ENCODE measurements at places on chromosomes 16 and 17. TPM values are rescaled to one million over a fixed set of nuclear protein-coding genes. Genes with fewer than 3 reads are reported as not detected.

DNA sequence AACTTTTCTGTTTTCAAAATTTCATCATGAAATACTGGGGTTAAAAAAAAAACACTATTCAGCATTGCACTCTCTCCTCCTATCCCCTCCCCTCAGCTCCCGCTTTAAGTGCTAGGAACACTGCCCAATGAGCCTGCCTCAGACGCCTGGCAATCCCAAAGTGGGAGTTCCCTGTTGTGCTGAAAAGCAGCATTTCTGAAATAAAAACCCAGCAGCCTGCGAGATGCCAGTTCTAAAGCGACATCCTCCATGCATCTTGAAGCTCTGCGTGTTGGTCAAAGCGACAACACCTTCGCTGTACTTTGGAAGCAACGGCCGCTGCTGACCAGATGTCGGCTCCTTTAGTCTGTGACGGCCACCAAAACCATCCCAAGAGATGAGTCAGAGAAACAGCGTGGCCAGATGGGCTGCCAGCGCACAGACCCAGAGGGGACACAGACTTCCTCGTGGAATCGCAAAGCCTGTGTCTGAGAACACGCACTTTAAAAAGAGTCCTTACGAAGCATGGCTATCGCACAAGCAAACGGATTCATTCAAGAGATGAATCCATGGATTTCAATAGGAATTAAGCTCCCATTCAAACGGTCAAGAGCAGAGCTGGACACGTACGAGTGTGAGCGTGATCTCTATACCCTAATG lies 32.8 kb downstream of the FBXO31 start:
- no peak overlapping the region for H3K27ac ChIP-seq
- H3K4me1 ChIP-seq, result no peaks in the 10 kb centered on the region
- no peak overlapping the region for H3K4me3 ChIP-seq
- no peak for DNase-seq
- H3K27me3 ChIP-seq, result no peaks in the 10 kb centered on the region

The KIF18B gene
- 28.5 TPM for total RNA-seq

The RGS9 gene
- 2.7 TPM for total RNA-seq

DNA sequence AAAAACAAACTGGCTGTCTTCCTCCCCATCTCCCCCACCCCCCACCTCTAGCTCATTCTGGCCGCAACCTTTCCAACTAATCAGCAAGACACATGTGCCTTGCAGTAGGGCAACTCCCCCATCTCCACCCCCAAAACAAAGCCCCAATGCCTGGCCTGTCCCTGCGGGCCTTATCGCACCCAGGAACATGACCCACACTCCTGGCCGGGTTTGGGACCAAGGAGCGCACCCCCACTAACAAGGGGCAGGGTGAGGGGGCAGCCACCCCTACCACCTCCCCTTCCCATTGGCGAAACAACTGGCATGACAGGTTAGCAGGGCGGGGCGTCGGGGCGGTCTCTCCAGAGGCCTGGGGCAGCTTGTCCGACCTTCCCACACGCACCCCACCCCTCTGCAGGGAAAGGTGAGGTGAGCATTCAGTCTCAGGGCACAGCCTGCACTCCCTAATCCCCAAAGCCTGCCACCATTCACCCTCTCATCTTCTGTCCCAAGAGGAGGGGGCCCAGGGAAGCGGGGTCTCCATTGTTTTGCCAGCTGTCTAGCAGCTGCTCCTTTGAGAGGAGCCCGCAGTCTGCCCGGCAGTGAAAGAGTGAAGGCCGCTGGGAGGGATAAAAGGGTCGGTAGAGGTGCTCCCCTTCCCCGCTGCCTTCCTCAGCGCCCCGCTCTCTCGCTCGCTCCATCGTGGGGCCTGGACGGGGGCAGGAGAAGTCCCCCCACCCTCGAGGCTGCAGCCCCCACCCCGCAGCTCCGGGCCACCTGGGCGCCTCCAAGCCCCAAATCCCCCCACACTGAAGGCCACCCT lies 765 bp downstream of the MYO18A start:
- DNase-seq, result peak; percentile 61
- no peaks in the 10 kb centered on the region for H3K27me3 ChIP-seq
- no peaks in the 10 kb centered on the region for H3K36me3 ChIP-seq
- peak overlapping the region; percentile 72 for H3K4me3 ChIP-seq
- H3K27ac ChIP-seq, result peak overlapping the region; percentile 81
- H3K4me1 ChIP-seq, result peaks cover 44% of the 10 kb centered on the region

The ABCC11 gene
- total RNA-seq, result not detected

DNA sequence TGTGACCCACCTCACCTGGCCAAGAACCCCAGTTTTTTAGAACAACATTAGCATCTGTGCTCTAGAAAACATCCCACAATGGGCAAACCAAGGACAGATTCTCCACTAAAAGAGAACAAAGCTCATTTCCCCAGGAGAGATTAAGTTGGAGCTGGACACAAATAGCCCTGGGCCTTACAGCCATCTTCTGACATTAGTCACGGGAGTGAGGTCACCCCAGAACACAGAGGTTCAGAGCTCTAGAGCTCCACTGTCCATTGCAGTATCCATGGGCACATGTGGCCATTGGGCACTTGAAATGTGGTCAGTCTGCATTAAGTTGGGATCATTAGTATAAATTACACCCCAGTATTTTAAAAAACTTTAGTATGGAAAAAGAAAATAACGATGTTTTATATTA lies 47.6 kb upstream of the RBBP6 start:
- no peak overlapping the region for H3K4me3 ChIP-seq
- H3K36me3 ChIP-seq, result no peaks in the 10 kb centered on the region
- H3K27ac ChIP-seq, result no peak overlapping the region
- DNase-seq, result no peak
- peaks cover 14% of the 10 kb centered on the region for H3K27me3 ChIP-seq

The SLC25A10 gene
- total RNA-seq, result 117 TPM

The OGFOD3 gene
- 79.2 TPM for total RNA-seq

GRCh38 chr16:84577034-84577803 lies 40.7 kb downstream of the COTL1 start:
- H3K4me1 ChIP-seq, result no peaks in the 10 kb centered on the region
- DNase-seq, result no peak
- no peaks in the 10 kb centered on the region for H3K27me3 ChIP-seq

GRCh38 chr16:51624080-51624775 lies 473.2 kb upstream of the SALL1 start:
- no peak overlapping the region for H3K4me3 ChIP-seq
- H3K4me1 ChIP-seq, result no peaks in the 10 kb centered on the region
- no peak overlapping the region for H3K27ac ChIP-seq
- no peaks in the 10 kb centered on the region for H3K36me3 ChIP-seq
- no peak for DNase-seq

DNA sequence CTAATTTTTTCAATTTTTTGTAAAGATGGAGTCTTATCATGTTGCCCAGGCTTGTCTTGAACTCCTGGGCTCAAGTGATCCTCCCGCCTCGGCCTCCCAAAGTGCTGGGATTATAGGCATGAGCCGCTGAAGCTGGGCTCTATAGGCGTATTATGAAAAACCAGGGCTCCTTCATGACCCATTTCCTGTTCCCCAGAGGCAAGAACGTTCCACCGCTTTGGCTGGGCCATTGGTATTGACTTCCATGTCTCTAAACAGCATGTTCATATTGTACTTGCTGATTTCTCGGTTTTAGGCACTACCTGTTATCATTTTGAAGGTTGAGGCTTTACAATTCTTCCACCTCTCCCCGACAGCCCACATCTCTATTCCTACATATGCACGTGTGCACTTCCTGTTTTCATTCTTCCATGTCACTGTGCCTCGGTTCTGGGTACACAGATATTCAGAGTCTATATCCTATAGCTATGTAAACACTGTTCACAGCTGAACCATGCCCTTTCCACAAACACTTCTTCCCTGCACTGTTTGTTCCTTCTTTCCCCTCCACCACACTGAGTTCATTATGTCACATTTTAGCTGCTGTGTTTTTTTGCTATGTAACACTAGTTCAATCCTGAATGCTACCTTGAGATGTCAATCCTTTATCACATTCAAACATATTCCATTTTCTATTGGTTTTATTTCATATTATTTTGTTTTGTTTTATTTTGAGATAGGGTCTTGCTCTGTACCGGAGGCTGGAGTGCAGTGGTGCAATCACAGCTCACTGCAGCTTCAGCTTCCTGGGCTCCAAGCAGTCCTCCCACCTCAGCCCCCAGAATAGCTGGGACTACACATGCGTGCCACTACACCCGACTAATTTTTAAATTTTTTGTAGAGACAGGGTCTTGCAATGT lies 16.8 kb upstream of the MAPK3 start:
- no peaks in the 10 kb centered on the region for H3K36me3 ChIP-seq
- H3K4me1 ChIP-seq, result no peaks in the 10 kb centered on the region
- no peak overlapping the region for H3K4me3 ChIP-seq
- DNase-seq, result no peak
- H3K27ac ChIP-seq, result no peak overlapping the region
- H3K27me3 ChIP-seq, result no peaks in the 10 kb centered on the region

DNA sequence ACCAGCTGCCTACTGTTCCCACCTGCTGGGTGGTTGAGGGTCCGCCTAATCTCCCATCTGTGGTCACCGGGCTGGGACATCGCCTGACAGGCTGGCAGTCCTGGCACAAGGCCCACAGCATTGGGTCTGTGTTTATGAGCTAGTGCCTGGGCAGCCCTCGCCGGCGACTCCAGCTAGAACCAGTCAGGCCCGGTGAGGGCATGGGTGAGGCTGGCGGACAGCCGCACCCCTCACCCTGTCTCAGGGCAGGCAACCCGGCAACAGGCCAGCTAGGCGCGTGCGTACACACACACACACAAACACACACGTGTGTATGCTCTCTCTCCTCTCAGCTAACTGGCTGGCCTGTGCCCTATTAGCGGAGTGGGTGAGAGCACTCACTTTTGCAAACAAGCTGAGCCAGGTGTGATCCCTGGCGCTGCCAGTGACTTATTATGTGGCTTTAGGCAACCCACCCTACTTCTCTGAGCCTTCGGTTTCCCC lies 10.4 kb downstream of the HSD11B2 start:
- no peak overlapping the region for H3K4me3 ChIP-seq
- H3K36me3 ChIP-seq, result no peaks in the 10 kb centered on the region
- DNase-seq, result no peak
- no peaks in the 10 kb centered on the region for H3K27me3 ChIP-seq

GRCh38 chr16:75919664-75920063 lies 193.4 kb upstream of the CPHXL start:
- H3K27ac ChIP-seq, result no peak overlapping the region
- no peaks in the 10 kb centered on the region for H3K4me1 ChIP-seq

The TLCD3A gene
- total RNA-seq, result 10.0 TPM

The DRC3 gene
- total RNA-seq, result 2.2 TPM

DNA sequence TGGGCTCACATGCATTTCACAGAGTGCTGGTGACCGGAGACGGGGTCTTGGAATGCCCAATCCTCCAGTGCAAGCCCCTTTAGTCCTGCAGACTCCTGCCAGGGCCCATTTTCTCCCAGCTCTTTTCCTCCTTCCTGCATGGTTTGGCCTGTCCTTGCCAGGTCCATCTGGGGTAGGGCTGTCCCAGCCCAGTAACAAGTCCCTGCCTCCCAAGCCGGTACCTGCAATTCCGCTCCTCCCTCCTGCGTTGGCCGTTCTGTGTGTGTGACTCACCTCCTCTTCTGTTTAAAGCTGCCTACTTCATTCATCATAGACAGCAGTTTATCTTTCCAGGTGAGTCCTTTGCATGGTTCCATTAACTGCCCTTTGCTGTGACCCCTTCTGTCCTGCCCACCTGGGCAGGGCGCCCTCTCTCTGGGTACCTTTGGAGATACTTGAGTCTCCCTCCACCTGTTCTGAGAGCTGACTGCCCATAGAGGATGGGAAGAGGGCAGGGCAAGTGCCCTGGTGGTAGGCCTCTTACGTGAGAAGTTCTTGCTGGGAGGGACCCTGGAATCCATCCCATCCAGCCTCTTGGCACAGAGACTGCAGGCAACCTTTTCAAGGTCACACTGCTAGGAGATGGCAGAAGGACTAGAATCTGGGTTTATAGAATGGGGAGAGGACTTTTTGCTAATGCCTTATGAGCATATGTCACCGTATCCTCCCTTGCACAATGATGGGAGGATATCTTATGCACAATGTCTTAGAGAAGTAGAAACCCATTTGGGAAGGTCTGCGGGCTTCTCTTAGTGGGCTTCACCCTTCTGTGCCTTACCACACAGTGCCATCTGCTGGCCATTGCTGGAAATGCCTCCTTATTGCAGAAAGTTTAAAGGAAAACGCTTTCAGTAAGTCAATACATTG lies 29.7 kb upstream of the LGALS9 start:
- peak; percentile 85 for DNase-seq
- H3K4me3 ChIP-seq, result 0 out of 2 replicates have a peak overlapping the region, but pooled peaks have one; percentile 11
- no peaks in the 10 kb centered on the region for H3K27me3 ChIP-seq
- no peaks in the 10 kb centered on the region for H3K36me3 ChIP-seq
- peak overlapping the region; percentile 68 for H3K27ac ChIP-seq
- peaks cover 29% of the 10 kb centered on the region for H3K4me1 ChIP-seq

The MRC2 gene
- 13.5 TPM for total RNA-seq

The SLC39A11 gene
- total RNA-seq, result 38.8 TPM

The TPSD1 gene
- not detected for total RNA-seq

DNA sequence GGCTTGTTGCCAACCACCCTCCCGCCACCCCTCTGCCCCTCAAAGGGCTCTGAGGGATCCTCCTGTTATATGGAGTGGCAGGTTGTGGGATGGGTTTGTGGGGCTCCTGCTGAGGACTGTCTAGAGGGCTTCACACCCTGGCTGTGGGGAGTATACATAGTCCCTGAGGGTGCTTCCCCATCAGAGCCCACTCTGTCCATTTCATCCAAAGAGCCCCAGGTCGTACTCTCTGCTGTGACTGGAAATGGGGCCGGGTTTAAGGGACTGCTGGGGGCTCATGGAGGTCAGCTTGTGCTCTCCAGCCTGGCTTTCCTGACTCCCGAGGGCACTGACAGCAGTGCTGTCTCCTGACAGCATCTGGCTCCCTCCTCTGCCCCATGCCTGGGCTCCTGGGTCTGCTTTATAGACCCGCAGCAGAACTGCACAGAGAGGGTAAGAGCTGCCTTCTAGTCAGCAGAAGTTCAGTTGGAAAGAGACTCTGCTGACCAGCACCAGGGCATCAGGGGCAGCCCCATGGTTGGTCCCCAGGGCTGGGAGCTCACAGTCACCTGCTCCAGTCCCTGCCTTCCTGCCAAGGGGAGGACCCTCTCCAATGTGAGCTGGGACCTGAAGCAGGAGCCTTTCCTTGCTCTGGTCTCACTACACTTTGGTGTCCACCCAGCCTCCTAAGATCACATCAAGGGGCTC lies 17.8 kb upstream of the TNS4 start:
- no peaks in the 10 kb centered on the region for H3K36me3 ChIP-seq
- no peaks in the 10 kb centered on the region for H3K27me3 ChIP-seq
- H3K4me3 ChIP-seq, result no peak overlapping the region
- peak overlapping the region; percentile 100 for H3K27ac ChIP-seq

- no peak for DNase-seq
- no peak overlapping the region for H3K4me3 ChIP-seq
- H3K27ac ChIP-seq, result no peak overlapping the region
- H3K4me1 ChIP-seq, result no peaks in the 10 kb centered on the region
- no peaks in the 10 kb centered on the region for H3K36me3 ChIP-seq
Measured at GRCh38 chr16:61005952-61006351, 1030.3 kb downstream of the CDH8 start.

- H3K4me3 ChIP-seq, result no peak overlapping the region
- no peak for DNase-seq
- no peaks in the 10 kb centered on the region for H3K36me3 ChIP-seq
- H3K4me1 ChIP-seq, result no peaks in the 10 kb centered on the region
- H3K27ac ChIP-seq, result no peak overlapping the region
- H3K27me3 ChIP-seq, result no peaks in the 10 kb centered on the region
Measured at GRCh38 chr17:11719856-11720255, 121.6 kb downstream of the DNAH9 start.

GRCh38 chr17:44121997-44122815 lies 1.2 kb downstream of the HDAC5 start:
- H3K4me3 ChIP-seq, result peak overlapping the region; percentile 72
- peaks cover 13% of the 10 kb centered on the region for H3K4me1 ChIP-seq
- no peaks in the 10 kb centered on the region for H3K27me3 ChIP-seq
- no peak overlapping the region for H3K27ac ChIP-seq
- H3K36me3 ChIP-seq, result no peaks in the 10 kb centered on the region

Measured in PC-3 (cell line).